ENCODE measurements at places on chromosomes 7 and 10. TPM values are rescaled to one million over a fixed set of nuclear protein-coding genes. Genes with fewer than 3 reads are reported as not detected.

The SYT15 gene
- total RNA-seq, result 0.13 TPM

The NSUN5 gene
- total RNA-seq, result 4.9 TPM

The LIPM gene
- not detected for total RNA-seq

The PHYHIPL gene
- total RNA-seq, result 0.07 TPM

The CCL26 gene
- total RNA-seq, result not detected

The DNA2 gene
- 29.1 TPM for total RNA-seq

The HBP1 gene
- total RNA-seq, result 98.7 TPM

Data from thoracic aorta endothelial cell (primary cell).